ENCODE measurements at places on chromosomes 5 and 9.

- no peak for DNase-seq
These were observed 138.7 kb upstream of the GRHPR start for GRCh38 chr9:37283730-37284325.

DNA sequence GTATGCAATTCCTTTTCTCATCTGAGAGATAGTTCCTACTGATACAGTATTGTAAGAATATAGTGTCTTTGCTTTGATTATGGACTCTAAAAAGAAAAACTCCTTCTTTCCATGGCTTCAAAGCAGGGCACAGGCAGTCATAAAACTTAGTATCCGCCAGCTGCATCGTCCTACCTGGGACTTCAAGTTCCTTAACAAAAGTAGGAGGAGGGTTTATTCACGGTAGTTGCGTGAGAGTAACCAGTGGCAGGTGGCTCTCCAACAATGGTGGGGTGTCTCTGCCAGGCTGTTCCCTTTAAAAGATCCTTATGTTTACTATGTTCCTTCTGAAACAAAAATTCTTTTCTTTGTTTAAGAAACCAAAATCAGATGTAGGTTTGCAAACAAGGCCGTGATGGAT is 173.5 kb upstream of the DMAC1 start:
- no peak for DNase-seq

GRCh38 chr9:5587024-5587423 is 41.9 kb upstream of the RIC1 start:
- DNase-seq: no peak

DNA sequence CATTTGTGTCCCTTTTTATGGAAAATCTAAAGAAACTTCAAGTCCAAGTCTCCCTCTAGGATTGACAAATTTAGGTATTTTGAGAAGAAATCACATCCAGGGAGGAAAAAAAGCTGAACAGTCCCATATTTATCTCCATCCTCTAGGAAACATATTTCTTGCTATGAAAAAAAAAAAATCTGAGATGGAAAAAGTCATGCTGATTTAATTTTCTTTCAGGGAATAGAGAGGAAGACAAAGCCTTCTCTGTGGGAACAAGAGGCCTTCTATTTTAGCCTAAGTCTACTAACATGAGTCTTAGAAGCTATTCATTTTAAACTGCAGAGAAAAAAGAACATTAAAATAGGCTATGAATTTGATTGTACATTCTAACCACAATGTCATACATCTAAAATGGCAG is 63.1 kb upstream of the CDK5RAP2 start:
- DNase-seq: no peak

DNA sequence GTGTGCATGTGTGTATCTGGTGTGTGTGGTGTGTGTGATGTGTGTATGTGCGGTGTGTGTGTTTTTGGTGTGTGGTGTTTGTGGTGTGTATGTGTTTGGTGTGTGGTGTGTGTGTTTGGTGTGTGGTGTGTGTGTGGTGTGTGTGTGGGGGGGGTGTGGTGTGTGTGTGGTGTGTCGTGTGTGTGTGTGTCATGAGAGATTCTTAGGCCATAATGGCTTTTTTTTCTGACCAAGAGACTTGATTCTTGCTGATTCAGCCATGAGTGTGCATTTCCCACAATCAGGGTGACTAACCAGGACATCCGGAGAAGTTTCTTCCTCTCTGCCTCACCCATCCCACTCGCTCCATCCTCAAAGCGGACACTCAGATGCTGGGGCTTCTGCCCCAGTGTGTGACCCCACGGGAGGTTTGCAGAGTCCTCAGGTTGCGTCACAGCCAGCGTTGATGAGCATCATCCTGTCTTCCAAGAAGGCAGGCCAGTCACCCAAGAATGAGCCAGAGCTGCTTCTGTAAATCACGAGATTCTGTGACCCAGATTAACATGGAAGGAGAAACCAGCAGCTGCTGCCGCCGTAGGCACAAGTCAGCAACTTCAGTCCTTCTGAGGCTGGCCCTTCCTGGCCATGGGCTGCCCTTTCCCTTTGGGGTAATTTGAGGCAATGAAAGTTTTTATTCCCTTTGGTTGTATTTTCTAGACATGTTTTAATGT is 12.5 kb upstream of the CTSL start:
- DNase-seq: peak; percentile 92

- no peak for DNase-seq
These were observed 892 bp upstream of the TNC start for GRCh38 chr9:115118879-115119218.

DNA sequence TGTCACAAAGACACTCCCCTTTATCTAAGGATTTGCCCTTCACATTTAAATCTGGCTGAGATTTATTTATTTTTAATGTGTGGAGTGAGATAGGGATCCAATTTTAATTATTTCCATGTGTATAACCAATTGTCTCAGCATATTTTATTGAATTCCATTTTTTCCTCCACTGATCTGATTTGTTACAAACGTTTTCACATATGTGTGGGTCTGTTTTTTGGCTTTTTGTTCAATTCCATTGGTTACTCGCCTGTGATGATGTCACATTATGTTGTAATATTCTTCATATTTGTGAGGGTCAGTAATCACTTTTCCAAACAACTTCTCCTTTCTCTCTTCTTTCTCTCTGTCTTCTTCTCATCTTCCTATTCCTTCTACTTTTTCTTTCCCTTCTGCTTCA is 278.3 kb upstream of the RFX3 start:
- no peak for DNase-seq

DNA sequence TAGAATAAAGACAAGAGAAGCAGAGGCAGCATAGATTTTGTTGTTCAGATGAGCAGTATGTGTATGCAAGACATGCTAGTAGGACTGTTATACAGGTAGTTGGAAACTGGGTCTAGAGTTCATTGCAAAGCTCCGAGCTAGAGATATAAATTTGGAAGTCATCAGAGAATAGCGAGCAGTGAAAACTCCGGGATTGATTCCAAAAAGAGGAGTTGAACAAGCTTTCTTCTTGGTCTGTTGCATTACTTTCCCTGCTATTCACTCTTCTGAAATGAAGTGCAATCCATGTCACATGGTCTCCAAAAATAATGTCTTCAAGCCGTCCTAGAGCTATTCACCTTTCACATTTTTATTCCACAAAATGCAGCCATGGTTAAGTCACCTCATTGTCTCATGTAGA is 67.9 kb upstream of the ZNF462 start:
- no peak for DNase-seq

DNA sequence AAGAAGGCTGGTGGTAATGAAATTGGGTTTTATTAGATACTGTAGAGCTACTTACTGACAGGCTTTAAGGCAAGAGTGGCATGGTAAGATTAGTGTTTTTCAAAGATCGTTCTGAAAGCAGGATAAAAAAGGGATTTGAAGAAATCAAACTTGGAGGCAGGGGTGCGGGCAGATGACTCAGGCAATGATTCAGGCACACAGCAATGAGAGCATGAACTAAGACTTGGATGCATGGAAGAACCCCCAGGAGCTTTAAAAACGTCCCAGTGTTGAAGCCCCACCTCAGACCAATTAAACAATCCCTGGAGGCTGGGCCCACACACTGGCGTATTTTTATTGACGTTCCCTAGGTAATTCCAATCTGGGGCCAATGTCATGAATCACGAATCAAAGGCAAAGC is 102.5 kb downstream of the SREK1 start:
- no peak for DNase-seq

DNA sequence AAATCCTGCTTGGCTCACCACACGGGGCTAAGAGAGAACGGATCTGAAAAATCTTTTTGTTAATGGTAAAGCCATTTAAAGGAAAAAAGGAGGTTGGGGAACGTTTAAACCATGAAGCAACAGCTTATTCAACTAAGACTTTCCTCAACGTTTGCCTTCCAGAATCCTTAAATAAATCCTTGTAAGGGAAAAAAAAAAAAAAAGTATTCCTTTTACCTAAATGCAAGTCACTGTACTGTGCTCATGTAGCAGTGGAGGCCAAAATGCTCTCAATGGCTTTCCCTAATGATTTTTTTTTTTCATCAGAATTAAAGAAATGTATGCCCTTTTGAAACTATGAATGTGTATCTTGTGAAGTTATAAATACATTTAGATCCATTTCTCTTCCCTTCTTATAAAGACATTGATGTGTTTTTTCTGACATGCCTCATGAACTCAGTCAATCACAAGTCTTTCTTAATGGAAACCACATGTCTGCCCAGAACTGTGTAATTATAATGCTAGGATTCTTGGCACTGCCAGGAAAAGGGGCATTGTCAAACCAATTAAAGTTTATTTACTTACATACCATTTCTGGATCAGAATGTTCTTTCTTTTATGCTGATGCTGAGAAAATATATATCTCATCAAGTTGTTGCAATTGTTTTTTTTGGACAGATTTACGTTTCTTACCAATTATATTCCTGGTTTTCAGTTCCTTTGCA is 107.5 kb downstream of the EBF1 start:
- no peak for DNase-seq

GRCh38 chr5:69167929-69168328 is 979 bp downstream of the CCNB1 start:
- DNase-seq: no peak

- DNase-seq: no peak
These were observed 2011.3 kb downstream of the EFNA5 start for GRCh38 chr5:105659396-105659795.

GRCh38 chr5:63070001-63070400 is 491.4 kb downstream of the LRRC70 start:
- DNase-seq: no peak

- DNase-seq: no peak
These were observed 4.5 kb downstream of the TYRP1 start for GRCh38 chr9:12697719-12698118.

DNA sequence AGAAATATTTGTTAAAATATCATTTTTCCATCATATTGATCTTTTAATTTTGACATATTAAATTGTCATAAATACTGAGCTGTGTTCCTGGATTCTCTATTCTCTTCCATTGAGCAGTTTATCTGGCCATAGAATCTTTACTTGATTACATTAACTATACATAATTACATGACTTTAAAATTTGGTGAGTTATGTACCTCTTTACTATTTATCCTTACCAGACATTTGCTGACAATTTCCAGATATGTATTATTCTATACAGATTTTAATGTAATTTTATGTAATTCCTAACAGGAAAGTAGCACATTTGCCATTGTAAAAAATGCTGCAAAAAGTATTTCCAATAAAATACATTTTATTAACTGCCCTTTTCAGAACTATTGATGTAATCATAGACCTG is 770.3 kb downstream of the KCTD16 start:
- no peak for DNase-seq

All from mesenteric fat pad (tissue), 1 donor.